ENCODE measurements at places on chromosomes 3 and 15. TPM values are rescaled to one million over a fixed set of nuclear protein-coding genes. Genes with fewer than 3 reads are reported as not detected.

DNA sequence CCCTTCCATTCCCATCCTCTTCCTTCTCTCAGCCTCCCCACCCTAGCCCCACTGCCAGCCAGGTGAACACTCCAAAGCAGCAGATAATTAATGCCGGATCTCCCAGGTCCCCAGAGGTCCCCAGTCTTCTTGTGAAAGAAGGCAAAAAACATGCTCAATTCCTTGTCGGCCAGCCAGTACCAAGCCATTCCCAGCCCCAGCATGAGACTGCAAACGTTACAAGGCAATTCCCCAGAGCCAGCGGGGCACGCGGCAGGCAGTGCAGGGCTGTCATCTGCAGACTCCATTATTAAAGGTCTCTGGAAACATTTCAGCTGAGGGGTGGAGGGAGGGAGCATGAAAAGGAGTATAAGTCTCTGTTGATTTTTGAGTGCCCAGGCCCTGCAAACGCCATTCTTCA is 117.8 kb downstream of the XXYLT1 start:
- H3K36me3 ChIP-seq = no peaks in the 10 kb centered on the region
- DNase-seq = peak; percentile 77
- H3K4me1 ChIP-seq = peaks cover 64% of the 10 kb centered on the region
- peaks cover 7% of the 10 kb centered on the region for H3K27me3 ChIP-seq
- H3K27ac ChIP-seq = peak overlapping the region; percentile 94
- H3K4me3 ChIP-seq = peak overlapping the region; percentile 75

- H3K36me3 ChIP-seq = no peaks in the 10 kb centered on the region
- no peak overlapping the region for H3K4me3 ChIP-seq
- DNase-seq = no peak
- H3K4me1 ChIP-seq = peaks cover 44% of the 10 kb centered on the region
- H3K27ac ChIP-seq = no peak overlapping the region
Measured at GRCh38 chr3:73448761-73449301, 175.9 kb downstream of the PDZRN3 start.

DNA sequence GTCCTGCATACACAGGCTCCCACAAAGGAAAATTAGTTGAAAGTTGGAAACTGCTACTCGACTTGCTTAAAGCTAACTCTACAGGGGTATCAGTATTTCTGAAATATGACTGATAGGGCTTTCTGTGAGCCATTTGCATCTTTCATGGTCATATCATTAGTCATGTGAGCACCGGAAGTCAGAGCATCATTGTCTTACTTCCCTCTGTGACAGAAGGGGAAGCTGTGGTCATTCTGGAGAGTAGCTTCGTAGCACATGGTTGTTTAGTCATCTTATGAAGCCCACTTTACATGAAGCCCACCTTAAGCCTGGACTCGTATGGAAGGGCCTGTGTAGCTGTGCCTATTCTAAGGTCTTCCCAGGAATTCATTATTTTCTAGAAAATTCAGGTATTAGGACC is 69.0 kb downstream of the COL6A5 start:
- no peaks in the 10 kb centered on the region for H3K27me3 ChIP-seq
- peaks cover 31% of the 10 kb centered on the region for H3K4me1 ChIP-seq
- H3K27ac ChIP-seq = no peak overlapping the region

The GOLGA8S gene
- total RNA-seq = not detected

The TMCO5A gene
- total RNA-seq = not detected

DNA sequence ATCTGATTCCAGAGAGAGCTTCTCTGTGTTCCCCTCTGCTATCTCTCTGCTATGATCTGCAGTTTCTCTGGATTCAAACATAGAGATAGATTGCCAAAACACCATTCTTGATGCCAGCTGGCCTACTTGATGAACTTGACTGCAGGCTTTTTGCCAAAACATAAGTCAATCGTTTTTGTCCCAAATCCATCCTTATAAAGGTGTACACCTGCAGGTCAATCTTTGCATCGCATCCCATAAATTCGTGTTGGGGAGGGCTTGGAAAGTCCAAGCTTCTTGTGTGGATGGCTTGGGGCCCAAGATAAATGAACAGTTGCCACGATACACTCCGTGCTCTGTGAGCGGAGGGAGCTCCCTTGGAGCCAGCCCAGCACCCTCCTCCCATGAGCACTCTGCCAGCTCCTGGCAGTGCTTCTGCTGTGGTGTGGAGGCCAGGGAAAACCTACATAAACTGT is 2.7 kb downstream of the CERS3 start:
- no peaks in the 10 kb centered on the region for H3K4me1 ChIP-seq
- no peaks in the 10 kb centered on the region for H3K36me3 ChIP-seq
- H3K27ac ChIP-seq = no peak overlapping the region
- DNase-seq = no peak
- no peak overlapping the region for H3K4me3 ChIP-seq
- H3K27me3 ChIP-seq = no peaks in the 10 kb centered on the region

GRCh38 chr3:124823648-124824047 is 63.5 kb downstream of the ITGB5 start:
- no peak overlapping the region for H3K27ac ChIP-seq
- DNase-seq = no peak
- no peak overlapping the region for H3K4me3 ChIP-seq
- H3K4me1 ChIP-seq = peaks cover 17% of the 10 kb centered on the region

DNA sequence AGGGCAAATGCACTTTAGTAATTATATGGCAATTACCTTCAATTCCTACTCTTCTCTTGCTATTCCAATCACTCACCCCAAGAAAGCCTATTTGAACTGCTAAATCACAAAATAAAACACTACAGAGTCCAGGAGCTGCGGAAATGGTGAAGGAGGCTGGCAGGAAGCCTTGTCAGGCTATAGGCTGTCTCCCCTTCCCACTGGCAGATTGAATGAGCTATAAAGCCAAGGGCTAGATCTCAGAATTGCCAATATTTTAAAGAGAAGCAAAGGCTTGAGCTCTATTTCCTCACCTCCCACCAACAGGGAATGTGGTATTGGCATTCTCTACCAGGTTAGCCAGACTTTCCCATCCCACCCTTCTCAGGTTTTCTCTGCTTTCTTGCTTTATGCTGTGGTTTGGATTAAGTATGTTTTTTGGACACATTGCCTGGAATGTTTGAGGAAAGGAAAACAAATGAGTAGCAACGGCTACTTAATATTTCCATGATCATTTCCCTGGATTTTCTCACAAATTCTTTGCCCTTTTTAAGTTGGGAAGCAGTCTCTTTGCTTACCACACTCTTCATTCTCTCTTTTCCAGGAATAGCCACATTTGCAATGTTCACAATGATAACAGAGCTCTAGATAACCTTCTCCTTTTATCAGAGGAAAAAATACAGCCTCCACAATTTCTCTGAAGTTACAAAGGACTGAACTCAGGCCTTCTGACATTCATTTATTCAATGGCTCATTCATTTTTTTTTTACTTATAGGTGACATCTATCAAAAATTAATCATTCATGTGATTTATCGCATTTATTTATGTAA is 1125.4 kb downstream of the ROBO1 start:
- no peak for DNase-seq
- no peak overlapping the region for H3K4me3 ChIP-seq
- no peaks in the 10 kb centered on the region for H3K36me3 ChIP-seq
- H3K4me1 ChIP-seq = peaks cover 13% of the 10 kb centered on the region
- H3K27ac ChIP-seq = peak overlapping the region; percentile 57
- no peaks in the 10 kb centered on the region for H3K27me3 ChIP-seq

GRCh38 chr15:71752128-71752527 is 58.2 kb upstream of the NR2E3 start:
- peaks cover 19% of the 10 kb centered on the region for H3K36me3 ChIP-seq
- H3K4me3 ChIP-seq = no peak overlapping the region
- DNase-seq = no peak
- H3K27me3 ChIP-seq = peaks cover 8% of the 10 kb centered on the region
- peak overlapping the region; percentile 52 for H3K27ac ChIP-seq

The PAQR5 gene
- not detected for total RNA-seq

The COL6A5 gene
- total RNA-seq = not detected

The CLDN11 gene
- 0.44 TPM for total RNA-seq

The CFAP91 gene
- total RNA-seq = 0.59 TPM

DNA sequence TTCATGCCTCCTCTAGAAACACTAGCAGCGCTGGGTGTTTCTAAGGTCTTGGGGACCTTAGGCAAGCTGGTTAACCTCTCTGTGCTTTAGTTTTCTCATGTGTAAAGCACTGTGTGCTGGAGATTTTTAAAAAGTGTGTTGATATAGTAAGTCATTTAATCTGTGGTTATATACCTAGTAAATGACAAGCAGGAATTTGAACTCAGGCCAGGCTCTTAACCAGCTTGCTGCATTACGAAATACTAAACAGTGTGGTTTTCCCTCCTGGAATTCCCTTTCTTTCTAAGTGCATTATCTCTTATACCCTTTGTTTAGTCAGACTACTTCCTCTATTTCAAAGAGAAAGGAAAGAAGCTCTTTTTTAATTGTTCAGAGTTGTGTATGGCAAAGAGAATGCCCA is 26.5 kb downstream of the NEO1 start:
- no peak overlapping the region for H3K27ac ChIP-seq
- no peak overlapping the region for H3K4me3 ChIP-seq
- no peak for DNase-seq
- peaks cover 23% of the 10 kb centered on the region for H3K4me1 ChIP-seq
- no peaks in the 10 kb centered on the region for H3K27me3 ChIP-seq

- no peak overlapping the region for H3K27ac ChIP-seq
- H3K36me3 ChIP-seq = no peaks in the 10 kb centered on the region
- H3K27me3 ChIP-seq = peaks cover 5% of the 10 kb centered on the region
Measured at GRCh38 chr15:92095693-92096092, 242.2 kb downstream of the SLCO3A1 start.

The PLA2G4F gene
- not detected for total RNA-seq

DNA sequence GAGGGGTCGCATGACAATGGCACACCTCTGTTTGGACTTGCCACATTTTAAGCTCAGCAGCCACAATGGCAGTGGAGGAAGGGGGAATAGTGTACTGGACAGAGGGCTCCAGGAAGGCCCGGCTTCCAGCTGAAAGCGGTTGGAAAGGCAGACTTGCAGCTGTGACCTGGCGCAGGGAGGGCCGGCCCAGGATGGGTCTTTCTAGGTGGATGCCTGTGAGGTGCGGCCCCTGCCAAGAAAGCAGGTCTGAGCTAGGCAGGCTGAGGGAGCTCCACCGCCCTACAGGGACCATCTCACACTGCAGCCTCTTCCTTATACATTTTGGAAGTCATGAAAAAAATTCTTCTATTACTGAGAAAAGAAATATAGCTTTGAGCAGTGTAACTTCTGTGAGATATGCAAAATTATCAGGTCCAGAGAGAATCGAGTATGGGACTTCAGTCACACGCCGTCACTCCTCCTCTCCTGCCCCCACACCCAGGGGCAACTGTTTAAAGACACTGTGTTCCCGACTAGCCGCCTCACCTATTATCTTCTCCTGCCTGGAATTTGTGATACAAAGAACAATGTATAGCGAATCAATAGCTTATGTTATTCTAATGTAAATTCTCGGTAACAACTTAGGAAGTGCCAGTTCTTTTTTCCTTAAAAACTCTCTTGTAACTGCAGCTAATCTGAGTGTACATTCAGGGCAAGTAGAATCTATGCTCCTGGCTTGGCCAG is 331.0 kb downstream of the OCA2 start:
- H3K27me3 ChIP-seq = no peaks in the 10 kb centered on the region
- no peak for DNase-seq

DNA sequence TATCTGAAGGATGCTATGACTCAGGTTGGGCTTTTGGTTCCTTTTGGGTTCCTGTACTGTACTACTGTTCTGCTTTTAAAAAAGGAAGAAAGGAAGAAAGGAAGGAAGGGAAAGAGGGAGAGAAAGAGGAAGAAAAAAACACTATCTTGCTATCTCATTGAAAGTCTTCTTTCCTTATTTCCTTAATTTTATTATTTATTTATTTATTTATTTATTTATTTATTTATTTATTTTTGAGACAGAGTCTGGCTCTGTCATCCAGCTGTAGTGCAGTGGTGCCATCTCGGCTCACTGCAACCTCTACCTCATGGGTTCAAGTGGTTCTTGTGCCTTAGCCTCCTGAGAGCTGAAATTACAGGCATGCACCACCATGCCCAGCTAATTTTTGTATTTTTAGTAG is 198.9 kb upstream of the SOX2 start:
- H3K4me1 ChIP-seq = no peaks in the 10 kb centered on the region
- H3K27me3 ChIP-seq = peaks cover 6% of the 10 kb centered on the region
- peaks cover 22% of the 10 kb centered on the region for H3K36me3 ChIP-seq
- H3K4me3 ChIP-seq = no peak overlapping the region
- no peak overlapping the region for H3K27ac ChIP-seq
- DNase-seq = no peak

All from glutamatergic neuron (in vitro differentiated cells).